ENCODE measurements at places on chromosomes 13 and 19.

DNA sequence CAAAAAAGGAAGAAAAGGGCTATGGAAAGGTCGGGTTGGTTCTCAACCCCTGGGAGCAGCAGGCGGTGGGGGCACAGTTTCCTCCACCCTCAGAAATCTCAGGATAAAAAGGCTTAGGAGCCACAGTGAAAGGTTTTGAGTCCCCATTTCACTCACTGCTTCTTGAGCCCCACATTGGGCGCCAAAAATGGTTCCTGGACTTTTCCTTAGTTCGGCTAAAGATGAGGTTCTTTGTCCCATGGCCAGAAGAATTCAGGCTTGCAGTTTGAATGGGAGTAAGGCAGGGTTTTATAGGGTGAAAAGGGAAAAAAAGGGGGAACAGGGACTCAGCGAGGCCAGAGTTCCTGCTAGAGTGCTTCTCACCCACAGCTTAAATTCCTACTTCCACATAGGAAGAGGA, 179.5 kb downstream of the GGACT start:
- no peak for DNase-seq

GRCh38 chr19:38908911-38909310, 3.1 kb downstream of the CCER2 start:
- no peak for DNase-seq

DNA sequence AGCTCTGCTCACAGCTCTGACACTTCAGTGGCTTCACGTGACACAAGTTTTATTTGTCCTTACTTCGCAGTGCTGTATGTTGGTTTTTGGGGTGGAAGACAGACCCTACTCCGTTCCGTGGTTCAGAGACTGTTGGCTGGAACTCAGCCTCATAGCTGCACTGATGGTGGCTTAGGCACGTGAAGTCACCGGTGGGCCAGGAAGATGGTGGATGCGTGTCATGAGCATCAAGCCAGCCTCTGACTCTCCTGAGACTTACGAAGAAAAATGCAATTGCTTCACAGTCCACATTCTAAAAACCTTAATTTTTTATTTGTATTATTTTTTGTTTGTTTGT, 161.4 kb upstream of the SOX1 start:
- DNase-seq = no peak

DNA sequence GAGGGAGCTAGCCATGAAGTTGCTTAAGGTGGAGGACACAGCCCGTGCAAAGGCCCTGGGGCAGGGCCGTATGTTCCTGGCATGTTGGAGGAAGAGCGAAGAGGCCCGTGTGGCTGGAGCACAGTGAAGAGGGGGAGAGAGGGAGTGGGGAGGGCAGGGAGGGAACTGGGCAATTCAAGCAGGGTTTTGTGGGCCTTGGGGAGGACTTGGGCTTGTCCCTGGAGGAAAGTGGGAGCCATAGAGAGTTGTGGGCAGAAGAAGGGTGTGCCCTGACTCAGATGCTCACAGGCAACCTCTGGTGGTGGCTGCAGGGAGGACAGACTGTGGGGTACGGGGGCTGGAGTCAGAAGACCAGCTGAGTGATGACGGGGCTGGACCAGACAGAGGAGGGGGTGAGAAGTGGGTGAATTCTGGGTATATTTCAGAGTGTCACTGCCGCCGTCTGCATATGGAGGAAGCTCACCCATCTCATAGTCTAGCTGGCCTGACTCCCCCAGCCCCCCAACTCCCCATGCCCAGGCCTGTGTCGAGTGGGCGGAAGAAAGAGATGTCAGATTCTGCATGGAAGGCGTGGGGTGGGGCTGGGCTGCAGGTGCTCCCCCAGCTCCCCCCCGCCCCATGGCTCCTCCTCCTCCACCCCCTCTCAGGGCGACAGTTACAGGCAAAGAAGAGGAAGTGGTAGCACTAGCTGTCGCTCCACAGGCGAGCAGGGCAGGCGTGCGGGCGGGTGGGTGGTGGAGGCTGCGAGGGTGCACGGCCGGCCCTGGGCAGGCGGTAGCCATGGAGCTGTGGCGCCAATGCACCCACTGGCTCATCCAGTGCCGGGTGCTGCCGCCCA, at the start of gene VAV1:
Gene VAV1 (plus strand): TSS at position 681 of the 838 bp plus-strand sequence. CDS start 100 bp downstream, at position 781.
- no peak for DNase-seq

DNA sequence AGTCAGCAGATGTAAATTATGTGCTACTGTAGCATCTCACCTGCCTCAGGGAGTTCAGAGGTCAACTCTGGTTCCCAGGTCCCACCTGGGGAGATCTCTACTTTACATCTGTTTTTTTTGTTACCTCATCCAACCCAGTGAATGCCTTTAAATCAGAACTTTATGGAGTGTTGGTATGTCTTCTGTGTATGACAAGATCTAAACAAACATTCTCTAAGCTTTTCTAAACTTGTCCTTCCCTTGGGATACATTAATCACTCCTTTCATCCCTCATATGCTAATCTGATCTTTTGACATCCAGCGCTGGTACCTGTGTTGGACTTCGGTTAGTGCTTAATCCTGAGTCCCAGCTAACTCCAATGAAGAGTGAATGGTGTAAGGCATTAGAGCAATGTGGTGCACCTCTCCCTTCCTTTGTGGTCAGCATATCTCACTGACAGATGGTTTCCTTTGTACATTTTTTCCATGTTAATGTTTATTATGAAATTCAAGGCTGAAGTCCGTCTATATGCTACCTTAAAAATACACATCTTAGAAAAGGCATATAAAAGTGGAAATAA, 213.4 kb downstream of the ABCC4 start:
- no peak for DNase-seq

DNA sequence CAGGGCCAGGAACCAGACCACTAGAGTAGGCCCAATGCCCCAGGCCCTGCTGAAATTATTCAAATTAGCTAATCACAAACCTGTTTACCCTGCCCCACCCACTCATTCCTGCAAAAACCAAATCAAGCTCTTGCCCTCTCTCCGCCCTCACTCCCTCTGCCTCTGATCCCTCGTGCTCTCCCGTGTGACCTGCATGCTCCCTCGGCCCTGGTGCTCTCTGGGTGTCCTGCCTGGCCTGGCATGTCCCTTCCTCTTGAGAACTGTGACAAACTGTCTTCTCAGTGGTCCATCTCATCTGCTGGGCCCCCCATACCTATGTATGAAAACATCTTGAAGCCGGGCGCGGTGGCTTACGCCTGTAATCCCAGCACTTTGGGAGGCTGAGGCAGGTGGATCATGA, 12.2 kb upstream of the TTYH1 start:
- DNase-seq = no peak

All from hematopoietic multipotent progenitor cell treated with erythropoietin and hydrocortisone succinate and interleukin-3 and kit ligand, for 17 days (in vitro differentiated cells).